Endothelial cell of umbilical vein (primary cell): ENCODE measurements at places on chromosomes 3 and 15. TPM values are rescaled to one million over a fixed set of nuclear protein-coding genes. Genes with fewer than 3 reads are reported as not detected.

The SLCO2A1 gene
- total RNA-seq = 1.4 and 2.7 TPM in 2 replicates

The BUB1B gene
- total RNA-seq = 65.6 and 69.8 TPM in 2 replicates

The PPARG gene
- 1.3 and 1.5 TPM in 2 replicates for total RNA-seq

The C3orf22 gene
- not detected in 2 replicates for total RNA-seq

The TLR9 gene
- 0.07 TPM in 1 of 2 replicates, not detected in the other for total RNA-seq

The FSIP1 gene
- total RNA-seq = 1.1 and 1.2 TPM in 2 replicates

The HIGD2B gene
- not detected in 2 replicates for total RNA-seq

The MFN1 gene
- total RNA-seq = 42.9 and 52.9 TPM in 2 replicates

The ITGB5 gene
- 144 TPM in 2 replicates for total RNA-seq

The ZNF80 gene
- total RNA-seq = not detected in 2 replicates

The KLHL40 gene
- not detected in 2 replicates for total RNA-seq

The ACOX2 gene
- 1.5 and 2.1 TPM in 2 replicates for total RNA-seq

The ABHD5 gene
- 17.1 and 21.2 TPM in 2 replicates for total RNA-seq

The XCR1 gene
- not detected in 2 replicates for total RNA-seq

The C15orf39 gene
- 33.6 and 36.1 TPM in 2 replicates for total RNA-seq

The SPCS1 gene
- 100 and 107 TPM in 2 replicates for total RNA-seq

The MYRIP gene
- 8.9 and 11.9 TPM in 2 replicates for total RNA-seq

The TMEM158 gene
- 0.42 TPM in 2 replicates for total RNA-seq

The GCNT3 gene
- not detected in 2 replicates for total RNA-seq
